ENCODE measurements at places on chromosomes 7 and 10.

- no peak for DNase-seq
These were observed 110.2 kb upstream of the FAM20C start for GRCh38 chr7:81926-82756.

- no peak for DNase-seq
These were observed 277.0 kb downstream of the USP6NL start for GRCh38 chr10:11334436-11334835.

DNA sequence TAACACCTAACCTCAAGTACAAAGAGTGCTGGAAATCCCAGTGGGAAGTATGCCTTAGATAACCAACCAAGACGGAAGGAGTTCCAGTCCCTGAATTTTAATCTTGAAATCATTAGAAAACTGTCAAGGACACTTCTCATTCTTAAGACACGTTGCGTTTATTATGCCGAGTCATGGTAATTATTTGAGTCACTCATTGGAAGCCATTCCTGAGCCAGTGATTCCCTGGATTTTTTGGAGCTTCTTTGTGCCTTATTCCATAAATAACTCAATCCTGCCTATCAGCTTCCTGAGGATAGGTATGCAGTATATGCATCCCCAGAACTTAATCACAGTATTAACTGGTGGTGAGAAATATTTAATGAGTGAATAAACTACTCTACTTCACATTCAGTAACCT lies 77.4 kb downstream of the PPP1R17 start:
- DNase-seq = no peak

DNA sequence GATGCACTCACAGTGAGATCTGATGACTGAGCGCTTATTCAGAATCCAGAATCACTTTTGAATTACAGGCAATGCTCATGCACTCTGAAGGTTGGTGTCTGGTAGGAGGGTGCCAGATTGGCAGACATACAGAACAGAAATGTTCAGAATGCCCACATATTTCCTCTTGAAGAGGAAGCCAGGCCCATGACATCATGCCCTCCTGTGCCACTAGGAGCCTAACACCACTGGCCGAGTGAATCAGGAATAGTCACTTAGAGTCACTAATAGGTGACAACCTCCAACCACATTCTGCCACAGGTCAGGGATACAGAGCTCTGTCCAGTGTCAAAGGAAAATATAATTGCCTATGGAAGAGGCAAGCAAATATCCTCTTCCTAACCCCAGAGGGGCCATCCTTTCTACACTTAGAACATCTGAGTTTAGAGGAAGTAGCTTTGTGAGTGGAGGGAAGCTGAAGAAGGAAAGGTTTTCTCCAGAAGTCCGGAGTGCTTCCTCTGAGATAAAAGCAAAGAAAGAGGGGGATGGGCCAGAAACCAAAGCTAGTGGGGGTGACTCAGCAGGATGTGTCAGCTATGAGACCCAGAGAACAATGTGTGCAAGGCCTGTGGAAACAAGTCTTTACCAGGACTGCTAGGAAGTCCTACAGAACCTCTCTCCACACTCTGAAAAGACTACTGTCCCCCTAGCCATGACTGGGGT lies 838.8 kb downstream of the GRID1 start:
- DNase-seq = no peak

GRCh38 chr10:90718182-90718581 lies 139.7 kb downstream of the HTR7 start:
- DNase-seq = no peak

DNA sequence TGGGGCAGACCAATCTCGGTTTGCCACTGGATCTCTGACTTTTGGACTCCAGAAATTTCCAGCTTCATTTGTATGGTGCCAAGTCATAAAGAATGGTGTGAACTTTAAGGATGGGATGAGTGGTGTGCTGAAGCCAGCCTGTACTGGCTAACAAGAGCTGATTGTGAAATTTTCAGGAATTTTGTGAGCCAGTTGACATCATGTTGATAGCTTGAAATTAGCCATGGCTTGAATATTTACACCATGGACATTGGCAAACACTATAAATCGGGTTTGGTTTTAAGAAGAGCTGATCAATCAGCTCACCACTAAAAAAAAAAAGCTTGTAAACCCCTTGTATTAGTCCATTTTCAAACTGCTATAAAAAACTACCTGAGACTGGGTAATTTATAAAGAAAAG lies 14.1 kb upstream of the MYH16 start:
- no peak for DNase-seq

GRCh38 chr10:7887174-7887816 lies 69.0 kb downstream of the TAF3 start:
- no peak for DNase-seq

GRCh38 chr7:39921506-39922175 lies 28.4 kb upstream of the CDK13 start:
- no peak for DNase-seq

- no peak for DNase-seq
These were observed 111.6 kb upstream of the KLF14 start for GRCh38 chr7:130845581-130846085.

GRCh38 chr7:19958309-19958896 lies 185.0 kb upstream of the TMEM196 start:
- DNase-seq = no peak

- no peak for DNase-seq
These were observed 175.0 kb downstream of the PLPP4 start for GRCh38 chr10:120632047-120632446.

GRCh38 chr7:47636433-47637175 lies 54.7 kb upstream of the TNS3 start:
- DNase-seq = no peak

DNA sequence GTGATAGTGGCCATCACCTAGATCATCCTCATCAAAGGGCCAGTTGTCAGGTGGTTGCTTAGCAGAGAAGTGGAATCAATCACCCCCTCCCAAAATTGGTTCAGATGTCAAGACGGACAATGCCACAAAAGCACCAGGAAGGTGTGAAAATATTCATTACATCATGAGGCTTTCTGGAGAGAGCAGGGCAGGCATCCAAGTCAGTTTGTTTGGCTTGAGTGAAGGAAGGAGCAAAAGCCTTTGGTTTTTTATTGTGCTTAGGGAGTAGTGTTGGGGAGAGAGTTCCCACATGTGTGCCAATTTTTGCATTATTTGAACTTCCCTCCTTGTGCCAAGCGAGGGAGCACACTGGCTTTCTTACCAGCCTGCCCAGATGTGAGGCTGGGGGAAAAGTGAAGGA lies 1082.9 kb downstream of the LRMDA start:
- no peak for DNase-seq

- DNase-seq = no peak
These were observed 22.7 kb upstream of the ZNF800 start for GRCh38 chr7:127415060-127415742.

- no peak for DNase-seq
These were observed 13.8 kb downstream of the MXI1 start for GRCh38 chr10:110221044-110221720.

- no peak for DNase-seq
These were observed 93.5 kb upstream of the MPP7 start for GRCh38 chr10:28396331-28396730.

DNA sequence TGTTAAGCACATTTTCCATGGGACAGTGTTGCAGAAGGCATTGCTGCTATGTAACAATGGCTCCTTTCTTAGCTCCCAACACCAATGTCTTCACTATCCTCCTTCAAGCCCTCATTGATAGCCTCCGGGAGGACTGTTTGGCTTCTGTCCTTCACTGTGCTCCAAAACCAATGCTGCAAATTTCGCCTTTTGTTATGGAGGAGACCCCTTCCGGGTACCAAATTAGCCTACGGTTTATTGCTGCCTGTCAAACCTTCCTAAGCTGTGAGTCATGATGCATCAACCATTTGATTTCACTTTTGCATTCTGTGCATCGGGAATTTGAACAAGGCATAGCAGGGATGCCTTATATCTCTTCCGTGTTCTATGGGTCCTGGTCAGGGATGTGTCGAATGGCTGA lies 432.9 kb downstream of the GATA3 start:
- DNase-seq = no peak

- no peak for DNase-seq
These were observed 36.7 kb downstream of the CSGALNACT2 start for GRCh38 chr10:43174969-43175368.

- DNase-seq = no peak
These were observed 483.0 kb upstream of the SORCS1 start for GRCh38 chr10:107647462-107647861.

DNA sequence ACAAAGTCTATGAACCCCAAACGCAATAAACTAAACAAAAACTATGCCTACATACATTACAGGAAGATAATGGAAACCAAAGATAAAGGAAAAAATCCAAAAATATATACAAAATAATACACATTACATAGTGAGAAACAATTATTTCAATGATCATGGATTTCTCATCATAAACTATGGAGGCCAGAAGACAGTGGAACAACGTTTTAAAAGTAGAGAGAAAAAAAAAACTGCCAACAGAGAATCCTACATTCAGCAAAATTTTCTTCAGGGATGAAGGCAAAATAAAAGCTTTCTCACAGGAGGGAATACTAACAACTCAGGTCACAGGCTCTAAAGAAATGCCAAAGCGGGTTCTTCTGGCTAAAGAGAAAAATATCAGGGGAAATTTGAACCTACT lies 42.9 kb upstream of the FAM13C start:
- DNase-seq = no peak

DNA sequence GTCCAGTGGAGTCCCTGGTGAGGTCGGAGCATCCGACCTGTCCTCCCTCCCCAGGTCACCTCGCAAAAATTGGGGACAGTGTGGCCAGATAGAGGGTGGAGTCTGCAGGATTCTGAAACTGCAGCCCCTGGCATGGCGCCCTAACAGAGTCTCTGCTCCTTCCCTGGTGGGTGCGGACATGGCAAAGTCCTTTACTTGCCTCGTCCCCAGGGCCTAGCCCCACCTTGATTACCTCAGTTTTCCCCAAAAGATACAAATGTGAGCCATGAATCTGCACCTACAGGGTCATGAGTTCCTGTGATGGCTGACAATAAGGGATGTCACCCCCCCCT lies 47.7 kb downstream of the NPVF start:
- DNase-seq = no peak

GRCh38 chr7:29318853-29319718 lies 124.5 kb downstream of the CHN2 start:
- DNase-seq = no peak

GRCh38 chr7:18666107-18666728 lies 170.7 kb downstream of the HDAC9 start:
- DNase-seq = peak; percentile 31

DNA sequence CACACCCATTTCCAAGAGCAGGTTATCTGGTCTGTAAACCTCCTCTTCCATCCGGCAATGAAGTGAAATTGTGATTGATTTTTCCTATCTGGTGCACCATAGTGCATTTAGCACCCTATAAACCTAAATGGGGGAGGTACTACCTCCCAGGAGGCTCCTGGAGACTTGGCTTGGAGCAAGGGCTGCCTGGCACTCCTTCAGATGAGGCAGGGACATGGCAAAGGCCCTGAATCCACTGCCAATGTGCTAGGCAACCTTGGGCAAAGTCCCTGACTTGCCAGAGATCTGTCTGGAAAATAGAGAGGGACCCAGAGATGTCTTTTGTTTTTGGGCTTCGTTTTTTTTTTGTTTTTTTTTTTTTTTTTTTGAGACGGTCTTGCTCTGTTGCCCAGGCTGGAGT lies 6.7 kb upstream of the GRID1 start:
- DNase-seq = no peak

DNA sequence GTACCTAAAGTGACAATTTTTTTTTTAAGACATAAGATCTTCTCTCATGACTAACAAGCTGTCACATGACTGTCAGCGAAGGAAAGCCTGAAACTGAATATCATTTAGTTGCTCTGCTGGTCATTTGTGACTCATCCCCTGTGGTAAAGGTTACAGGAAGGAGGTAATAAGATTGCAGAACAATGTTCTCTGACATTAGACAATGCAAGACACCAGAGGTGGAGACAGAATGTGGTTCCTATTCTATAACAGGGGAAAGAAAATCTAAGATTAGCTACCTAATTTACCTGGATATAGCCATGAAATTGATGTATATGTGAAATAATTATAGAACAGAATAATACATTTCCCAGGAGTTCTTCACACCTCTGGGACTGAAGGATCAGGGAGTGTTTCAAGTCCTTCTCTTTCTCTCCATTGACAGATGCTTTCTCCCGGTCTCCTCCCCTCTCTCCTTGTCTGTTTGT lies 47.7 kb downstream of the LRGUK start:
- no peak for DNase-seq

GRCh38 chr10:132333386-132333785 lies 1.4 kb downstream of the LRRC27 start:
- DNase-seq = no peak

GRCh38 chr7:68148440-68148839 lies 1151.8 kb downstream of the TYW1 start:
- DNase-seq = no peak

- no peak for DNase-seq
These were observed 60.2 kb upstream of the DGKB start for GRCh38 chr7:14962778-14963177.

DNA sequence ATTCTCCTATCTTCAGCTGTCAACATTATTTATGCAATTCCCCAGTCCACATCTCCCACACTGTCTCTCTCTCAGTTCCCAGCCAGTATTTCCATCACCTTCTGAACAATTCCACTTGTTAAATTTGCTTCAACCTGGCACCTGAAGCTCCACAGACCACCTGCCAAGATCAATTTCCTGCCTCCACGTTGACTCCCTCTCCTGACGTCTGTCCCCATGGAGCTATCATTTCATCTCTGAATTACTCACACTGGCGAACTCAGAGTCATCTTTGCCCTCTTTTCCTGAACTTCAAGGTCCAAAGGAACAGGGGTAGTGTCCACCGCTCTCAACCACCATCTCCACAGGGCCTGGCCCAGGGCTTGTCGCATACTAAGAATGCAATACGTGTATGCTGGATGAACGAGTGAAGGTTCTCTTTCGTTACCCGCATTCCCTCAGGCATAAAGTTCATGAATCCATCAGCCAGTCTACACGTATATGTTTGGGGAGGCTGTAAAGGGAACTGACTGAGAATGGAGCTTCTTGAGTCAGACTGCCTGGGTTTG lies 183.3 kb downstream of the JCAD start:
- no peak for DNase-seq

GRCh38 chr7:129561677-129562359 lies 49.7 kb upstream of the NRF1 start:
- DNase-seq = no peak

DNA sequence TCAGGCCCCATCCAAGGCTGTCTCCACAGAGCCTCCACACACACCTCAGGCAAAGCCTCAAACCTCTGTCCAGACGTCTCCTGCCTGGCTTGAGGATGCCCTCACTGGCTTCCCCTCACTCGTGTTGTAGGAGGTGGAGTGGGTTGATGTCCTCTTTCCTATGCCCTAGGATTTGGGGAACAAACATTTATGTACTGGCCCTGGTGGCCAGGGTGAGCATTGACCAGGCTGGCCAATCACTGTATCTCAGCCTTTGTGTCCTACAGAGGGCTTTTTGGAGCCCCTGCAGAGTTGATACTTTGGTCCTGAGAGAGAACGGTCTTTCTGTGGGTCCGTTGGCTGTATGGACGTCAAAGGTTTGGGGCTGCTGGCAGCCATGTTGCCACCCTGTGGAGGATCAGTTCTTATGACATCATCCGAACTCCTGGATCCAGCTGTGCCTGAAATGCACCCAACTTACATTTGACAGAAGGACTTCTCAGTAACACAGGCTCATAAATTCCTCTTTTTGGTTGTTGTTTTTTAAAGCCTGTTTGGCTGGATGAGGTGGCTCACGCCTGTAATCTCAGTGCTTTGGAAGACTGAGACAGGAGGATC lies 2.3 kb upstream of the GRID2IP start:
- DNase-seq = no peak

- DNase-seq = no peak
These were observed 115.2 kb upstream of the CDK1 start for GRCh38 chr10:60662917-60663614.

GRCh38 chr7:110569486-110570205 lies 521.3 kb upstream of the LRRN3 start:
- no peak for DNase-seq

Data from stimulated activated CD8-positive, alpha-beta memory T cell treated with anti-CD3 and anti-CD28 coated beads, Interleukin-7, amount 100 ng/mL, for 4 hours (primary cell).